NCI-H345 (cell line): ENCODE measurements at places on chromosomes 4 and X.

DNA sequence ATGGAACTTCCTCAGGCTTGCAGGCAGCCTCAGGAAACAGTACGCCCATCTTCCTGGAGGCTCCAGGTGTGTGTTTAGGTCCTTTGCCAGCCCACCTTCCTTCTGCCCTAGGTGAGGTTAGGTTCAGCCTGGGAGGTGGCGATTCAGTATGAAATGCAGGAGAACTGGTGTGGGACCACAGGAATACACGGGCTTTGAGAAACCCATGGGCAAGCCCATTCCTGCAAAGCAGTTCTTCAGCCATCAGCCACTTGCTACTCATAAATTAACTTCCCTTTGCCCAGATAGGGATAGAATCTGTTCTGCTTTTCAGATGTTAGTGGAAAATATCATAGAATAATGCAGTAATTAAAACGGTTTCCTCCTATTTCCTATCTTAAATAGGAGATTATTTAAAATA is 32.2 kb downstream of the TBC1D14 start:
- no peak for DNase-seq

- no peak for DNase-seq
These were observed 10.9 kb upstream of the MAN2B2 start for GRCh38 chr4:6563935-6564645.

DNA sequence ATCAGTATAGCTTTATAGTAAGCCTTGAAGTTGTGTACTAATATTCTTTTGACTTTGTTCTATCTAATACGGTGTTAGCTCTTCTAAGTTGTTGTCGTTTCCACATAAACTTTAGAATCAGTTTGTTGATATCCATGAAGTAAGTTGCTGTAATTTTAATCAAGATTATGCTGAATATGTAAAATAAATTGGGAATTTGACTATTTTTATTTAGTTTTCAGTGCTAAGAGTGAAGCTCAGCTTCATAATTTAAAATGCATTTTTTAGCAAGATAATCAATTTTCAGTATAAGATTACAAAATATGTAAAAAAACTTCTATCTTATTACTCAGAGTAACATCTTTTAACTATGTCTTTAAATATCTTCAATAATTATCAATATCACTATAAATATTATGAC is 1374.8 kb downstream of the PCDH7 start:
- DNase-seq, result no peak

- DNase-seq, result no peak
These were observed 55.7 kb downstream of the ANTXR2 start for GRCh38 chr4:80017125-80017854.

DNA sequence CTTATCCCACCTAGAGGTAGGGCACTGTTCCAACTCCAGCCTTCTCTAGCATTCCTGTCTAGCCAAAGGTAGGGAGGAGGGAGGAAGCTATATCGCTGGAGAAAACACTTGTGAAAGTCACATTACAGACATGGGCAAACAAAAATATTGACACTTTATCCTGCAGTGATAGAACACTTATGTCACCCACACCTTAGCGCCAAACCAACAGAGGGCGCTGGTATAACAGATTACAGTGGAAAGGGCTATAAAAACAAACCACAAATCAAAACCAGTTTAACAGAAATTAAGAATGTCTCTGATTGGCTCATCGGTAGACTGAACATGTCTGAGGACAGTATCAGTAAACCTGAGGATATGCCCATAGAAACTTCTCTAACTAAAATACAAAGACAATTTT is 451.3 kb downstream of the TLL1 start:
- peak; percentile 12 for DNase-seq

DNA sequence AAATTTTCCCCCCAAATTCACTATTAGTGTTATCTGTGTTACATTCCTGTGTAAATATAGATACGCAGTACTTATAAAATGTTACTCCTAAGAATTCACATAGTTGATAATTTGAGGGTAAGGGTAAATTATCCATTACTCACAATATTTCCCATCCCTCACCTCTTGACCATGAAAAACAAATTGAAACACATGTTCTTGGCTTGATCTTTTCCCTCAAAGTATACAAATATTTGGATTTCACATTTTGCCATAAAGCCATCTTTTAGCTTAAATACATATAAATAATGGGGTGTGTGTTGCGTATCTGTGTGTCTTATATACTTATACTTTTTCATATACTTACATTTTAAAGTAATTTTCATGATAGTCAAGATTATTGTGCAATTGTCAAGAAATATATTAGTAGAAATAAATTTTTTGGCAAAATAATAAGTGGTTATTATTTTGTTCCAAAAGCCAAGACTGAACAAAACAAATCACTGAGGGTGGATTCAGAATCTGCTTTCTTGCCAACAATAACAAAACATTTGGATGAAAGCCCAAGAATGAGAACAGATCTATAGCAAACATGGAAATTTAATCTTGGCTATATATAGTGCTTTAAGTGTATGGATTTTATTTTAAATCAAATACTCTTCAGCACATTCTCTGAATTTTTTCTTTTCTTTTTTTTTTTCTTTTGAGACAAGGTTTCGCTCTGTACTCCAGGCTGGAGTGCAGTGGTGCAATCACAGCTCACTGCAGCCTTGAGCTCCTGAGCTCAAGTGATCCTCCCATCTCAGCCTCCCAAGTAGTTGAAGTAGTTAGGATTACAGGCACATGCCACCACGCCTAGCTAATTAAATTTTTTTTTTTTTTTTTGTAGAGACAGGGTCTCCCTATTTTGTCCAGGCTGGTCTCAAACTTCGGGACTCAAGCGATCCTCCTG is 48.5 kb upstream of the PRSS48 start:
- DNase-seq, result no peak

DNA sequence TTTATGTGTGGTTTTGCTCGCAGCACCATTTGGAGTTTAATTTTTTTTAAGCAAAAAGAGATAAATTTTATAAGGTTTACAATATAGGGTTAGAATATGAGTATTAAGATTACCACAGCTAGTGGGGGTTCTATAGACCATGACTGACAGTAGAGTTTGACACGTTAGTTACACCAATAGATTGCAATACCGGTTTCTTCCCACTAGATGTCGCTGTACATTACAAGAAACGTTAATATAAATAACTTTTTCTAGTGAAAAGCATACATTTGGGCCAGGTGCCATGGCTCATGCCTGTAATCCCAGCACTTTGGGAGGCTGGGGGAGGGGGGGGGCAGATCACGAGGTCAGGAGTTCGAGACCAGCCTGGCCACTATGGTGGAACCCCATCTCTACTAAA is 433.6 kb downstream of the MAGEB5 start:
- no peak for DNase-seq

DNA sequence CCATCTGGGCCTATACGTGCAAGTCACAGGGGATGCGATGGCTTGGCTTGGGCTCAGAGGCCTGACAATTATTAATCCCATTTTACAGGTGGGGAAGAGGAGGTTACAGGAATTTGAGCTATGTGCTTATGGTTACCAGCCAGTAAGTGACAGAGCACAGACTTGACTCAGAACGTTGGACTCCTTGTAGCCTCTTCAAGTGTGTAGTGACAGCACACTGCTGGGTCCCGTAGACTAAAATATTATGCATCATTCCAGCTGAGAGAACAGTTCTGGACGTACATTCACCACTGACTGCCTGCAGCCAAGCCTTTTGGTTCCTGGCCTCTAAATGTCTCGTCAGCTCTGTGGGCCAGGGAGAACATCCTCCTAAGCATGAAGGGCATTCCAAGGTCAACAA is 314.5 kb downstream of the GPAT3 start:
- DNase-seq, result no peak

- no peak for DNase-seq
These were observed 184.4 kb downstream of the CAMK2D start for GRCh38 chr4:113576947-113577678.

GRCh38 chrX:73855546-73855945 is 292.5 kb downstream of the CHIC1 start:
- peak; percentile 41 for DNase-seq

GRCh38 chrX:36414056-36414455 is 494.5 kb downstream of the CFAP47 start:
- DNase-seq, result no peak
